Mesendoderm (in vitro differentiated cells): ENCODE measurements at places on chromosomes 3 and 15.

- no peak for DNase-seq
Measured at GRCh38 chr3:112638327-112639020, 2.5 kb downstream of the CCDC80 start.

DNA sequence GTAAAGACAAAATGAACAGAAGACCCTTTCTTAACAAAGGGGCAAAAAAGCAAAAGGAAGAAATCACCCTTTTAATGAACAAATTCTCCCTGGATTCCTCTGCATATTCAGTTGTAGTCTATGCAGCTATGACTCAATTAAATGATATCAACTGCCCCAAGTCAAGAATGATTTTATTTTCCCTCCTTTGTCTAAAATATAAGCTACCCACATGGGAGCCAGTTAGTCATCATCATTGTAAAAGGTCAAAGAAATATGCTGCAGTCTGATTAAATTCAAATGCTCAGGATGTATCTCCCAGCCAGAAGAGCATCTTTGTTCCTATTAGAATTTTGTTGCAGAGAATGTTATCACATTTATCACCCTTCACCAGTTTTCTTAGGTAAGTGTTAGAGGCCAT, 84.0 kb downstream of the SST start:
- DNase-seq = no peak

DNA sequence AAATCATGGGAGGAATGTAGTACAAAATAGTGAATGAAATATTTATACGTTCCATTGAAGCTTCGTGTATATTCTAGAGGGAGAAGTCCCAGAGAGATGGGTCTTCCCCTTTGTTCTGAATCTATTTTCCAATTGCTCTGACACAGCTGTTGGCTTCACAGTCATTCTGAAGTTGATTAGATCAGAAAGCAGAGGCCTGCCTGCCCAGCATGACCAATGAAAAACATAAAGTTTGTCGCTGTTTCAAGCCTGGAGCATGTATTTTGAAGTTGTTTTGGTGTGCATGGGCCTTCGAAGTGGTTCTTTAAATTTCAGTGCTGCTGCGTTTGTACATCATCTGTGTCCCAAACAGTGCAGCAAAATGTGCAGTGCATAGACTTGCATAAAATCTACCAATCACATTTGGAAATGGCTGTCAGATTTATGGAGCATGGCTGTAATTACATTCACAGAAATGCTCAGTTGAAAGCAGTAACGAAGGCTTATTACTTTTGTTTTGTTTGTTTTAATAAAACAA, 31.0 kb upstream of the RBMS3 start:
- no peak for DNase-seq

GRCh38 chr3:70771426-70772147, 459.1 kb upstream of the MDFIC2 start:
- DNase-seq = no peak

DNA sequence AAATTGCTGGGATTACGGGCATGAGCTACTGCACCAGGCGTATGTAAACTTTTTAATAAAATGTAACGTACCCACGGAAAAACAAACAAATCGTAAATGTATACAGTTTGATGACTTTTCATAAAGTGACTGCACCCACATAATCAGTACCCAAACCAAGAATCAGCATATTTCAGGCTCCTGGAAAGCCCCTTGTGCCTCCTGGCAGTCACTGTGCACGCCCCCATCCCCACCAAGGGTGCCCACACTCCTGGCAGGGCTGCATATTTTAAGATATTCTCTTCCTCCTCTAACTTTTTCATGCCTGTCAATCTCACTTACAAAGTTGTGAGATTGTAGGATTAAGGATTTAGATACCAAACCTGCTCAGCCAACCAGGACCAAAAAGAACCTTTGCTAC, 305.5 kb downstream of the SHQ1 start:
- no peak for DNase-seq
